Endothelial cell (in vitro differentiated cells): ENCODE measurements at places on chromosomes 16 and 17.

DNA sequence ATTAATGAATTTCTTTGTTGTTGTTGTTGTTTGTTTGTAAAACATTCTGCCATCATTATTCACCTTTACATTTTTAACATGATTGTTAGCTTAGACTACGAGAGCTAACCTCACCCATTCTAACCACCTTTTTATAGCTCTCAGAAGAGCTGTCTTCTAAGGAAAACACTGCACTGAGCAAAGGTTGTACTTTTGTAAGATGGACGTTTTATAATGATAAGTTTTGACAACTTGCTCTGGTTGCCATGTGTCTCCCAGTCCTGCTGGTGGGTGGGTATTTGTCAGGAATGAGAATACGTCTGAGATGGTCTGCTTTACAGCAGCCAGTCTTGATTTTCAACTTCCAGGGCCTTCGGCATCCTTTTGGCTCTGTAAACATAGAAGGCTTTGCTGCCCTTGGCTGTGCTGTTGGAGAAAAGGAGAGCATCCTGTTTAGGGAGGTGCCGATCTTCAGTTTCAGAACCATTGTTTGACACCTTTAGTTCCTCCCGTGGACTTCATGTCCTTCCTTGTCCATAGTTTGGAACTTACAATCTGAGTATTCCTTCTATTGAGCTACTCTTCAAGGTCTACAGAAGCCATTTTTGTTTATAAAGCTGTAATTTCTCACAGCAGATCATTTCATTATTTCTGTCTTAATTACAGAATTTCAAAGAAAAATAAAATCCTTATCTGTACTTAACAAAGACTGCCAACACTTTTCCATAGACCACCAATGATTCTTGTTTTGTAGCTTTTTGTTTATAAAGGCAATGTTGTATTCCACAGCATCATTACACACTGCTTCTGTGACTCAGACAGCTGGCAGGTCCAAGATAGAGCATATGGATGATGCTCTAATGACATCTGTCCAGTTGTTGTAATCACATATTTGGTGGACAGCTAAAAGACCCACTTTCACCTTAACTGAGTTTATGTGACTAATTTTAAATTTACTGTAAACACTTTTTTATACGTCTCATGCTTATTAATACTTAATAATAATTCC lies 270.1 kb upstream of the TBX2 start:
- peaks cover 64% of the 10 kb centered on the region for H3K4me1 ChIP-seq
- peak overlapping the region; percentile 84 for H3K27ac ChIP-seq
- H3K4me3 ChIP-seq, result no peak overlapping the region
- no peak for DNase-seq
- H3K27me3 ChIP-seq, result no peaks in the 10 kb centered on the region

DNA sequence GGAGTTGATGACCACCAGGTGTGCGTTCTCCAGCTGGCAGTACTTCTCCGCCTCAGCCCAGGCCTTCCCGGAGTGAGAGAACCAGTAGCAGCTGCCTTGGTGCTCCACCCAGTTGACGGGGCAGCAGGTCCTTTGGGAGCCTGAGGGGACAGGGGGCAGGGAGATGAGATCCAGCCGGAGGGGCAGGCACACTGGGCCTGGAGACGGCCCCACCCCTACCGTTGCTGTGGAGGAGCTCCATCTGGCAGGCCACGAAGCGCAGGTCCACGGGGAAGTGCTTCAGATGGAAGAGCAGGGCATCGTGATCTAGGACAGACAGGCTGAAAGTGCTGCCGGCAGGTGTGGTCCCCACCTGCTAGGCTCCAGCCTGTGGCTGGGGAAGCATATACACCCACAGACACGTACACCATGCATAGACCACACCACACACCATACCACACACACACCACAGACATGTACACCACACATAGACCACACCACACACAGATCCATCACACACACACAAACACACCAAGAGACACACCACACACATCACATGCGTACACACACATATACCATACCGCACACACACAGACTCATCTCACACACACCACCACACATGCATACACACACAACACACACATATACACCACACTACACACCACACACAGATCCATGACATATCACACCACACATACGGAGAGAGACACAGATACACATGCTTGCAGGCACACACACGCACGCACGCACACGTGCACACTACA lies 7.4 kb downstream of the ASGR2 start:
- H3K36me3 ChIP-seq, result peaks cover 13% of the 10 kb centered on the region
- peaks cover 30% of the 10 kb centered on the region for H3K4me1 ChIP-seq
- H3K4me3 ChIP-seq, result peak overlapping the region; percentile 24
- H3K27ac ChIP-seq, result no peak overlapping the region
- peaks cover 12% of the 10 kb centered on the region for H3K27me3 ChIP-seq
- DNase-seq, result no peak

- H3K4me3 ChIP-seq, result peak within 1 kb of the TSS; percentile 88
- H3K27me3 ChIP-seq, result peaks cover 23% of the 10 kb centered on the region
- H3K4me1 ChIP-seq, result peaks cover 13% of the 10 kb centered on the region
- no peak within 1 kb of the TSS for H3K27ac ChIP-seq
Observed at GRCh38 chr16:89720813-89721545, at the start of the genes VPS9D1 and ZNF276. VPS9D1 (minus strand) TSS chr16:89720898; CDS start chr16:89720861, 37 bp downstream. ZNF276 (plus strand) TSS chr16:89721537; CDS start chr16:89721641, 104 bp downstream.

GRCh38 chr16:55701442-55702319 lies 45.9 kb downstream of the SLC6A2 start:
- H3K27me3 ChIP-seq, result peaks cover 2% of the 10 kb centered on the region
- H3K36me3 ChIP-seq, result no peaks in the 10 kb centered on the region
- H3K4me3 ChIP-seq, result no peak overlapping the region
- peaks cover 7% of the 10 kb centered on the region for H3K4me1 ChIP-seq
- H3K27ac ChIP-seq, result no peak overlapping the region
- peak; percentile 45 for DNase-seq

DNA sequence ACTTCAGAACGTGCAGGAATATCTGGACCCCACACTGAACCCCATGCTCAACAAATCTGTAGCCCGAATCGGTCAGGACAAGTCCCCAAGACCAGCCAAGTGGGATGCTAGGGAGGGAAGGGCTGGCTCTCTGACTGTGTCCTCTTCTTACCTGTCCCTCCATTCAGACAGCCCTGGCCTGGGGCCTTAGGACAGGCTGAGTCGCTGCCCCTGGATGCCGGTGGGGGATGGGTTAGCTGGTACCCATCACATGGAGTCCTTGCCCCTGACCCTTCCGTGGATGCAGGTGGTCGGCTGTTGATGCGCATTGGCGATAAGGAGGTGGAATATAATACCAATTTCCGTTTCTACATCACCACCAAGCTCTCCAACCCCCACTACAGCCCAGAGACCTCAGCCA lies 16.0 kb upstream of the KDM6B start:
- no peaks in the 10 kb centered on the region for H3K4me1 ChIP-seq
- no peak overlapping the region for H3K27ac ChIP-seq
- H3K27me3 ChIP-seq, result peaks cover 5% of the 10 kb centered on the region
- no peak for DNase-seq
- no peaks in the 10 kb centered on the region for H3K36me3 ChIP-seq

- H3K27ac ChIP-seq, result no peak within 1 kb of the TSS
- H3K27me3 ChIP-seq, result peaks cover 10% of the 10 kb centered on the region
- H3K4me3 ChIP-seq, result no peak within 1 kb of the TSS
Observed at GRCh38 chr16:2787406-2787805, at the start of gene PRSS33. PRSS33 (minus strand) TSS chr16:2787560; CDS start chr16:2786547, 1,013 bp downstream.

DNA sequence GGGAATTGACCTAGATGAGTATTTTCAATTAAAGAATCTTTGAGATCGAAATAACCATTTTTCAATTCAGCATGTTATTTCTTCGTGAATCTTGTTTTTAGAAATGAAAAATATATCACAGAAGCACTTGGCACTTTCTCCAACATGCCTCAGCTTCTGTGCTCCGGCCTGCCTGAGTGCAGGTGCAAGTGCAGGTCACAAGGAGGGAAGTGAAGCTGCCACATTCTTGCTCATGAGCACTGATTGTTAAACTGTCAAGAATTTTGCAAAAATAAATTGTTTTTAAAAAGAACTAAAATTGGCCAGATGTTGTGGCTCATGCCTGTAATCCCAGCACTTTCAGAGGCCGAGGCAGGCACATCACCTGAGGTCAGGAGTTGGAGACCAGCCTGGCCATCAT lies 38.3 kb upstream of the SKAP1 start:
- no peaks in the 10 kb centered on the region for H3K36me3 ChIP-seq
- H3K4me3 ChIP-seq, result no peak overlapping the region
- DNase-seq, result no peak
- H3K27ac ChIP-seq, result no peak overlapping the region
- H3K4me1 ChIP-seq, result peaks cover 12% of the 10 kb centered on the region

DNA sequence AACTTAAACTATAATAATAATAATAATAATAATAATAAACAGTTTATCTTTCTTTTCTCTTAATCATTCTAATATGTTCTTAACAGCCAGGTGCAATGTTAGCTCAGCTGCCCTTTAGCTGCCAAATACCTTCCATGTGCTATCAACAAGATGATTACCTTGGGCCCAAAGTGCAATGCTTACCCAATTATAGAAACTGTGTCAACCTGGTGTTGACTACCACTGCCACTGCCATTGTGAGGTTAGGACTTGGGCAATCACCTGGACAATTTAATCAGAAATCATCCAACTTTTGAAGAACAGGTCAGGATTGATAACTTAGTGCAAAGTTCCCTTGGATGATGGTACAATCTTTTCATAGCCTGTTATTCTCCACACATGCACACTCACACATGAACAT lies 371.8 kb upstream of the SALL1 start:
- H3K4me3 ChIP-seq, result no peak overlapping the region
- H3K27me3 ChIP-seq, result no peaks in the 10 kb centered on the region
- no peak overlapping the region for H3K27ac ChIP-seq
- no peaks in the 10 kb centered on the region for H3K36me3 ChIP-seq

DNA sequence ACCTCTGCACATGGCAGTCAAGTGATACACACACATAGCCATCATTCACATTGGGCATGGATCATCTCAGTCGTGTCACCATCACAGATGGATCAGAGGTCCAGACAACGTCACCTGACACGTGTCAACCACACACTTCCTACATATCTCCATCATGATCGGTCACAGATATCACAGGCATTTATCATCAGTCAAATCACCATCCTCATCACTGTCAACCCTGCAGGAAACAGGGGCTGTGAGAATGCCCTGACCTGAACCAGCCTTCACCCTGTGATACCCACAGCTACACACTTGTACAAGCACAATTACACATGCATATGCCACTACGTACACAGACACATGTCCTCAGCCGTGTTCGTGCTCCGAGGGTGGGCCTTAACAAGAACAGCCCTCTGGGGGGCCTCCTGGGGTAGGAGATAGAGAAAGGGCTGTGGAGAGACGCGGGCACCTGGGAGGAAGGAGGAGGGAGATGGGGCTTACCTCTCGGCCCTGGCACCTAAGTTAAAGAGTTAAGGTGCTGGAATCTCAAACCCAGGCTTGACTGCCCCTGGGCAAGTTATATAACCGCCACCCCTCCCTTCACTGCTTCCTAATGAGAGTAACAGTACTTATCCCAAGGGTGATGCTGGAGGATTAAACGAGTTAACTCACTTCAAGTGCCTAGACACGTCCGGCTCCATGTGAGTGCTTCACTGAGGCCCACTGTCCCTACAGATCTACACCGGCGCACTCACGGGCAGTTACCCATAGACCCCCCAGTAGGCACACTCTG lies 1.1 kb downstream of the SLC12A4 start:
- H3K4me1 ChIP-seq, result peaks cover 28% of the 10 kb centered on the region
- peak overlapping the region; percentile 78 for H3K27ac ChIP-seq
- H3K36me3 ChIP-seq, result peaks cover 19% of the 10 kb centered on the region

DNA sequence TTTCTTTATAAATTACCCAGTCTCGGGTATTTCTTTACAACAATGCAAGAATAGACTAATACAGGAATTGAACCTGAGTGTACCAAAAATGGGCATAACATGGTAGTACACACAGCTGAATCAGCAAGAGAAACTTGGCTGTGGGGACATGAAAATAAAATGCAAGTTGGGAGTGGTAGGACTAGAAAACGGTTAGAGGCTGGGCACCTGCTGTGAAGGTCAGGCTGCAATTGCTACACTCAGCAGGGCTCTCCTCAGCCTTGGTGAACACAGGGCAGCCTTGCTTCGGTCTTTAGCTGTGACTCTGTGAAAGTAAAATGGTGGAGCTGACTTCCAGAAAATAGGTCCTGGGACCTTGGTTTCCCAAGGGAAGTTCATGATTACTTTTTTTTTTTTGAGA lies 45.6 kb downstream of the CNGB1 start:
- H3K27me3 ChIP-seq, result peaks cover 6% of the 10 kb centered on the region
- no peak for DNase-seq
- H3K36me3 ChIP-seq, result no peaks in the 10 kb centered on the region
- no peak overlapping the region for H3K27ac ChIP-seq
- no peak overlapping the region for H3K4me3 ChIP-seq
- H3K4me1 ChIP-seq, result peaks cover 3% of the 10 kb centered on the region

GRCh38 chr17:82101301-82101715 lies 3.3 kb upstream of the FASN start:
- peaks cover 4% of the 10 kb centered on the region for H3K36me3 ChIP-seq
- no peak overlapping the region for H3K27ac ChIP-seq
- H3K27me3 ChIP-seq, result peaks cover 7% of the 10 kb centered on the region
- DNase-seq, result no peak
- H3K4me1 ChIP-seq, result peaks cover 9% of the 10 kb centered on the region
- peak overlapping the region; percentile 69 for H3K4me3 ChIP-seq

- no peak overlapping the region for H3K4me3 ChIP-seq
- no peak overlapping the region for H3K27ac ChIP-seq
- peaks cover 7% of the 10 kb centered on the region for H3K4me1 ChIP-seq
- DNase-seq, result no peak
- no peaks in the 10 kb centered on the region for H3K27me3 ChIP-seq
- no peaks in the 10 kb centered on the region for H3K36me3 ChIP-seq
Observed at GRCh38 chr17:64103391-64104364, 26.3 kb downstream of the ERN1 start.

GRCh38 chr17:55407641-55408566 lies 13.7 kb downstream of the MMD start:
- no peak overlapping the region for H3K4me3 ChIP-seq
- no peaks in the 10 kb centered on the region for H3K4me1 ChIP-seq
- no peak for DNase-seq
- H3K36me3 ChIP-seq, result peaks cover 28% of the 10 kb centered on the region
- no peaks in the 10 kb centered on the region for H3K27me3 ChIP-seq

DNA sequence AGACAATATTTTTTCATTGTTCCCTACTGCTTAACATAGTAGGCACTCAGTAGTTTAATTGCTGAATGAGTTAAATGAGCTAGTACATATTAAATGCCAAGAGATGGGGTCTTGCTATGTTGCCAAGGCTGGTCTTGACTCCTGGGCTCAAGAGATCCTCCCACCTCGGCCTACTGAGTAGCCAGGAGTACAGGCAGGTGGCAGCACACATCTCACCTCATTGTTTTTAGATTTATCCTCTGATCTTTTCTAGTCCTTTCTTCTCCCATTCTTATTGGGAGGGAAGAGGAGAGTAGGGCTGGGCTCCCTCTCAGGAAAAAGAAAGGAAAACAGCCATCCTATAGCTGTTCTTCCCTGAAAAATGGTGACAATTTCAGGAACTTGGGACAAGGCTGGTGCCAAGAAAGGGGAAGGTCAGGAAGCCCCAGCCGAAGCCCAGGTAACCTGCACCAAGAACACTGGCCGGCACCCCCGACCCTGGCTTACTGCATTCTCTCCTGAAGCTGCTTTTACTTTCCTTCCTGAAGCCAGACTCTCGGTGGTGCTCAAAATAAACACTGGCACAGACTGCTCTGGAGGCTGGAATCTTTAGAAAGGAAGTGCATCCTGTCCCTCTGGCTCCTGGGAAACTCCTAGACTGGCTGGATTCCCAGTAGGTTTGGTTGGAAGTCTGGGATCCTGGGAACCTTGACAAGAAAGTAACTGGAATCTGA lies 2.7 kb downstream of the TNFAIP1 start:
- H3K27ac ChIP-seq, result peak overlapping the region; percentile 16
- peaks cover 49% of the 10 kb centered on the region for H3K4me1 ChIP-seq
- peak overlapping the region; percentile 82 for H3K4me3 ChIP-seq
- peaks cover 24% of the 10 kb centered on the region for H3K27me3 ChIP-seq
